ENCODE measurements at places on chromosomes 4 and X. TPM values are rescaled to one million over a fixed set of nuclear protein-coding genes. Genes with fewer than 3 reads are reported as not detected.

GRCh38 chr4:101987623-101988243 lies 197.2 kb downstream of the BANK1 start:
- DNase-seq, result no peak

DNA sequence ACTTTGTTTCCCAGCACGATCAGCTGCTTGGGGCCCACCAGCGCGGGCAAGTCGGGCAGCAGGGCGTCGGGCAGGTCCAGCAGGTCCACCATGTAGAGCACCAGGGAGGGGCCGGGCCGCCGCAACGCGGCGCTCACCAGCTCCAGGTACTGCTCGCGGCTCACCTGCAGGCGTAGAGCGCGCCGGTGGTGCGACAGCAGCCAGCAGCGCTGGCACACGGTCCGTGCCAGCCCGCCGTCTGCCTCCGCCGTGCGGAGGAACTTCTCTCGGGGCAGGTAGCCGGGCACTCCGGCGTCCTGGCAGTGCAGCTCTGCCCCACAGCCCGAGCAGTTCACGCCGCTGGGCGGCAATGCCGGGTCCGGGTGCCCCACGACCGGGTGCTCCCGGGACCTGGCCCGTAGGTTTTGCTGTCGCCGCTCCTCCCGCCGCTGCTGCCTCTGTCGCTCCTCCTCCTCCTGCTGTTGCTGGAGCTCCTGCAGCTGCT lies 527 bp downstream of the NOA1 start:
- no peak for DNase-seq

DNA sequence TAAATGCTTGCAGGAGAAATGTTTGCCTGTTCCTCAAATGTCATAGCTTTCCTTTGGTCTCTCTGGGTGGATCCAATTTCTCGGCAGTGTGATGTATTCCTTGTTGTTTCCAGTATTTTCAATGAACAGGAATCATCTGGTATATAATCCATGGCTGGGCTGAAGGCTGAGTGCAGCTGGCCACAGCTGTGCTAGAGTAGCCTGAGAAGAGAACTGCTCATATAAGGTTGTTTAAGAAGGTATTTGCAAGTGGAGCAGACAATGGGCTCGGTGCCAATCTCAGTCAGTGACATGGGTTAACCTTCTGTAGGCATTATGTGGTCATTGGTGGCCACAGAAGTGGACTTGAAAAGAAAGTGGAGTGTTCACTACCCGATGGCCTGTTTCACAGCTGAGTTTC lies 390.3 kb downstream of the SPRY1 start:
- peak; percentile 23 for DNase-seq

DNA sequence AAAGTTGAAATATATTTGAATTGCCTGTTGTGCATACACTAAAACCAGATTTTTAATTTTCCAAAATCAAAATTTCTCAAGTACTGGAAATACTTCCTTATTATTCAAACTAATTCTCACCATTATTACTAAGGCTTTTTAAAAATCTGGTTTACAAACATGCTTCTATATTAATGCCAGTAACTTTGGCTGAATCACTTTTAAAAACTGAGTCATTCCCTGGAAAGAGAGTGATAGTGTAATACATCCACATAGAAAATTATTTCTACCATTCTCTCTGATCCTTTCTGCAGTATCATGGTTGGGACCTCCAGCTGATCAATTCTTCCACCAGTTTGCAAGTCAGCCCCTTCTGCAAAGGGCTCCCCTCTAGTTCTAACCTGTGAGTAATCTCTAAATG lies 165.3 kb upstream of the FAM241A start:
- no peak for DNase-seq

DNA sequence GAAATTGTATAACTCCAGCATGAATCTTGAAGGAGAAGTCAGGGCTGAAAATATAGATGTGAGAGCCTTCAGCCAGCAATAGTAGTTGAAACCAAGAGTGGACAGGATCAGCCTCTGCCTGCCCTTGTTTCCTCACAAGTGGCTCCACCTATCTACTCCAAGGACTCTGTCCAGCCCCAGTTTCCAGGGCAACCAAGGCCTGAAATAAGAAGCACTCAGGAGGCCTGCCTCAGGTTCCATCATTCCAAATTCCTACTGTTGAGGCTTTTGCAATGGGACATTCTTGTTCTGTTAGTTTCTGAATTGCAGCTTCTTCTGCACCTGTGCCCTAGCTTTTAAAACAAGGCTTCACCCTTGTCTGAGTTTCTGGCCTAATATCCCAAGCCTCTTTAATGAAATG lies 41.6 kb downstream of the TRPC5OS start:
- no peak for DNase-seq

- DNase-seq, result no peak
These were observed 1569.9 kb upstream of the ADGRL3 start for GRCh38 chr4:59630235-59630634.

DNA sequence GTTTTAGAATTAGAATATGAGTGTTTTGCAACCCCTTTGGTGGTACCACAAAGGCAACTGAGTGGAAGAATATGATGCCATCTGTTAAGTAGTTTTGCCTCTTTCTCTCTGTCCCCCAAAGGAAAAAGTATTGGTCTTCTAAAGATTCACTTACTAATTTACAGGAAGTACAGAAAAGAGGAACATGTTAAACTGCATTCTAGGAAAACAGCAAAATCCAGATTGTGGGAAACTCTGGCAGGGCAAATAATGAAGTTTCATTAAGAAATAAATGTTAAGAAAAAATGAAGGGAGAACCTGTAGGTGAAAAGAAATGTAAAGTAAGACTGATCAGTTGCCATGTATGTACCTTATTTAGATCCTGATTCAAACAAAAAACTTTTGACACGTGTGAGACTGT lies 39.3 kb downstream of the NSUN7 start:
- DNase-seq, result no peak

DNA sequence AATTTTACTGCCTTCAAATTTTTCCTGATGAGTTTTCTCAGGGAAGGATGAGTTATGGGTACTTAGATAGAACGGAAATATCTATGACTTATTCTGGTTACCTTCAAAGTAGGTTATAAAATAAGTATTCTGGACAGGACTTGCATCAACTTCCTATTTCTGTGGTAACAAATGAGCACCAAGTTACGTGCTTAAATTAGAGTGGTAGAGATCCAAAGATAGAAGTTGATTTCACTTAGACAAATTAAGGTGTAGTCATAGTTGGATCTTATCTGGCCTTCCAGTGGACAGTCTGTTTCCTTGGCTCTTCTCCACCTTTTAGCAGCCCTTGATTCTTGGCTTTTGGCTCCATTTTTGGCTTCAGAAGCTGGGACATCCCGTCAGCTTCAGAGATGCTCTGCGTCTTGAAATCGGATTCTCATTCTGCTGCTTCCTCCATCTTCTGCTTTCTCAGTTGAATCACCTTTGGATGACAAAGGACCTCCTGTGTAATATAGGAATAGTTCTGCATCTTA lies 109.9 kb downstream of the ZNF518B start:
- DNase-seq, result no peak

DNA sequence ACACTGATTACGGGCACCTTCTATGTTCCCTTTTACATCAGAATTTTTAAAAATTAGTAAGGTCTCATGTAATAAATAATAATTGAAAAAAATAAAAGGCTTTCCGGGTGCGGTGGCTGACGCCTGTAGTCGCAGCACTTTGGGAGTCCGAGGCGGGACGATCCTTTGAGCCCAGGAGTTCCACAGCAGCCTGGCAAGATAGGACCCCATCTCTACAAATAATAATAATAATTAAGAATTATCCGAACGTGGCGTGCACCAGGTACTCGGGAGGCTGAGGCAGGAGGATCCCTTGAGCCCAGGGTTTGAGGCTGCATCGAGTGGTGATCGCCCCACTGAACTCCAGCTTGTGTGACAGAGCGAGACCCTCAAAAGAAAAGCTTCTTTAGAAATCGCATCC lies 771 bp upstream of the LAMTOR3 start:
- no peak for DNase-seq

- peak; percentile 17 for DNase-seq
These were observed 944 bp downstream of the KLF8 start for GRCh38 chrX:56233100-56233499.

- no peak for DNase-seq
These were observed 45.5 kb upstream of the PHEX start for GRCh38 chrX:21986596-21986995.

DNA sequence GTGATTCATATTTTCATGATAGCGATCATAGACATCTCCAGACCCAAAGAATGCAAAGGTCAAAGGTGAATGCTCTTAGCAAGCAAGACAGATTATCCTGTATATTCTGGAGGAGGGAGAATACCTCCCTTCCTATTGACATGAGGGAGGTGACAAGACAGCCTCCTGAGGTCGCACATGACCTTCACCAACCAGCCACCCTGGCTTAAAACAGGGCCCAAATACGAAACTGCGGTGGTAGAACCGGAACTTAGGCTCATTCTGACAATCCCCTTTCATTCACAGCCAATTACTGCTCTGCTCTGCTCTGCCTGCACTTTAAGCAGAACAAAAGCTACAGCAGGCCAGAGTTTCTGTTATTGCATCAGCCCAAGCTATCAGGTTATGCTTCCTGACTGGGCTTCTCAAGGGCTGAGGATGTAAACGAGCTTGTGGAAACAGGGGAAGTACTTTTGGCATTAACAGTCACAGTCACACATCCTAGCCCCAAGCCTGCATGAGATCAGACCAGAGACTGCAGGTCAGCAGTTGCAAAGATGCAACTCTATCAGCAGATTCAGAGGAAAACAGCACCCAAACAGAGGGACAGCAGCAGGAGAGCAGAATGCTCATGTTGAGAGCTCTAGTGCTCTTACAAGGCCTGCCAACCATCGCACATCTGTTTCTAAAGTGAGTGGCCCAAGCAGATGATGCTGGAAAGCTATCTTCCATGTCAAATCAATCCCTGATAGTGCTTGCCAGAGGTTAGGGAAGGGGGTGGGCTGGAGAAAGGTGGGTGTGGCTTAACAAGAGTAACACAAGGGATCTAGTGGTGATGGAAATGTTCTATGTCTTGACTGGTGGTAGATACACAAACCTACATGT lies 51.3 kb upstream of the MAP3K15 start:
- no peak for DNase-seq

- no peak for DNase-seq
These were observed 694.5 kb upstream of the SLIT2 start for GRCh38 chr4:19557161-19557560.

- no peak for DNase-seq
These were observed 468 bp upstream of the MAGEA4 start for GRCh38 chrX:151912221-151912620.

- no peak for DNase-seq
These were observed 49.1 kb downstream of the STAG2 start for GRCh38 chrX:124010566-124010965.

- no peak for DNase-seq
These were observed 6.2 kb upstream of the UGT2B17 start for GRCh38 chr4:68582339-68582717.

DNA sequence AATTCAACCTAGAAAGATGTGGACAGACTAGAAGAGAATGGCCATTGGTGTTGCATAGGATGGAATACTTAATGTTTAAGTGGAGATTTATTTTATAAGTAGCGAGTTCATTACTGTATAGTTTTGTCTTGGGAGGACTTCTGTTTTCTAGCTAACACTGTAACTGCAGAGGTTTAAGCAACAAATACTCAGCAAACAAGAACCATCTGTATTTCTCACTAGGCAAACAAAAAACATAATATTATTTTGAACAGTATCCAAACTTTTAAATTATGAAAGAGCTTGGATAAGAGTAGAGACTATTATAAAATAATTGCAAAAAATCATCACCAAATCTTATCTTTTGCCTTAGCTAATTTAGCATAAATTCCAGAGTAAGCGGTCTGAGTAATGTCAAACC lies 121.1 kb downstream of the GLRA3 start:
- DNase-seq, result no peak

DNA sequence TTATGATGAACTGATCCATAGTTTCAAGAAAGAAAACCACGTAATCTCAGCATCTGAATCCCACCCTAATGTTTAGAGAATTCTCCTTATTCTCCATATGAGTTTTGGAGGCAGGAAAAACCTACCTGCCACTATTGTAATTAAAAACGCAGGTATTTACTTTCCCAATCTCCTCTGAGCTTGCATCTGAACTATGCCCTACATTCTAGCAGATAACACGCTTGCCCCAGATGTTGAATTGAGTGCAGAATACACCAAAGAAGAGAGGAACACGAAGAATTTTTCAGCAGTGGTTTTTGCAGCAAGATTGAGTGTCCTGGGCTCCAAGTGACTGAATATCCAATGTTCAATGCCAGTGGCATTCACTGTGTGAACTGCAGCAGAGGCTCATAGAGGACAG lies 182.4 kb downstream of the COX18 start:
- no peak for DNase-seq

DNA sequence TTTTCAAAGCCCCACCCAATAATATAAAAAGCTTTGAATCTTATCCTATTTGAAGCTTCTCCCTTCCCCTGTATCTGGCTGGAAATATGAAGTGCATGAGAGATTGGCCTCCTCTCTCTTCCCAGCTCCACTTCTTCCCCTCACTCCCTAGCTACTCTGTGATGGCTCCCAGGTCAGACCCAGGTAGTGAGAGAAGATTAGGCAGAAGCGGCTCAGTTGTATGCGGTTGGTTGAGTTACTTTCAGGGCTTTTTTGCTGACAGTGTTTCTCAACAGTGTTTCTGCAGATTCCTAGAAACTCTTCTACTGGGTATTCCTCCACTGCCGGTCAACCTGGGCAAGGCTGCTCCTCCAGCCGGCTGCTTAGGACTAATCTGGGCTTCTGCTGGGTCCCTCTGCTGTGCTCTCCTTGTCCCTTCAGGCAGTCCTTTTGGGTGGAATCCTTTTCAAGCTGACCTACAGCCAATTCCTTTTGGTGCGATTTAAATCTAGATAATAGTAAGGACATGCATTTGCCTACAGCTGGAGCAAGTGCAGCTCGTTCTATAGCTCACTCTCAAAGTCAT lies 87.4 kb upstream of the SLC7A11 start:
- DNase-seq, result no peak

GRCh38 chrX:2561456-2561855 lies 60.7 kb upstream of the DHRSX start:
- no peak for DNase-seq

DNA sequence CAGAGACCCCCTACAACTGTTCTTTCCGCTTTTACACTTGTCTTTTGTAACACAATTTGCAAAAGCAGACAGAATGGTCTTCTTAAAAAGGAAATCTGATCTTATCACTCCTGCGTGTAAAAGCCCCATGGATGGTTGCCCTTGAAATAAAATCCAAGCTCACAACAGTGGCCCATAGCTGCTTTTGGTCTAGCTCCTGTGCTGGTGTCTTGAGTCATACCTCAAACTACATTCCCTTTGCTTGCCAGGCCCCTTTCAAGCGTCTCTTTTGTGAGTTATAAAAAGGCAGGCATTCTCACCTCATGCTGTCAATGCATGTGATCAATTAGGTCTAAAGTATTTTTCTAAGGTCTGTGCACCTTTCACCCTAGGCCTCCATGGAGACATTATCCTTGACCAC lies 27.6 kb downstream of the HPGD start:
- DNase-seq, result no peak

Gene ARAP2
- total RNA-seq, result 32.3 TPM

Gene FABP2
- total RNA-seq, result not detected

Gene ATOH1
- not detected for total RNA-seq

Gene KLF8
- 18.4 TPM for total RNA-seq

Gene FOXP3
- not detected for total RNA-seq

Gene CPLX1
- total RNA-seq, result 15.1 TPM

Gene PDE6B
- 0.26 TPM for total RNA-seq

Gene IL2
- not detected for total RNA-seq

Gene CCNA2
- total RNA-seq, result 39.8 TPM
